HFFc6 (cell line): ENCODE measurements at places on chromosomes 3 and 15. TPM values are rescaled to one million over a fixed set of nuclear protein-coding genes. Genes with fewer than 3 reads are reported as not detected.

Gene LRRC2
- total RNA-seq, result 0.34 to 0.64 TPM (median 0.40 TPM) in 3 replicates

Gene C3orf85
- not detected in 3 replicates for total RNA-seq

Gene KCNAB1
- total RNA-seq, result not detected in 3 replicates

- peak overlapping the region; percentile 33; the same call in 1 of the 2 replicates for H3K4me3 ChIP-seq
- no peaks in the 10 kb centered on the region for H3K27me3 ChIP-seq
- H3K4me1 ChIP-seq, result peaks cover 30% of the 10 kb centered on the region
- H3K36me3 ChIP-seq, result no peaks in the 10 kb centered on the region
Observed at GRCh38 chr3:124951511-124952281, 17.1 kb upstream of the MUC13 start.

Gene GOLGA6L10
- total RNA-seq, result 0.48 to 0.73 TPM (median 0.71 TPM) in 3 replicates

DNA sequence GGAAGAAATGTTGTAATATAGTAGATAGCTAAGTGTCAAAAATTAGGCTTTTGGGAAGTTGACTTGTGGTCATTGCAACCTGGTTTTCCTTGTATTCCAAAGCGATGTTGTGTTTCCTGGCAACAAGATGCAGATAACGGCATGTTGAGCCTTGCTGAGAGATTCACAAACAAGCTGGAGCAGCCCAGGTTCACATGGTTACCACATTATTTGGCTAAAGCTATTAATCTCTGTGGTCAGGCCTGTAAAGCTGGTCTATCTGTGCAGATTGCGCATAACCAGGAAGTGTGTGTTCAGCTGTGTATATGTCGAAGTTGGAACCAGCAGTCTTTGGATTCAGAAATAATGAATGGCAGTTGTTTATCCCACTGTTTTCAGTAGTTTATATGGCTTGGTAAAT, 6.6 kb downstream of the TIPARP start:
- H3K4me3 ChIP-seq, result peak overlapping the region; percentile 72
- H3K4me1 ChIP-seq, result peaks cover 94% of the 10 kb centered on the region
- H3K36me3 ChIP-seq, result peaks cover 61% of the 10 kb centered on the region
- peak overlapping the region; percentile 93 for H3K27ac ChIP-seq

DNA sequence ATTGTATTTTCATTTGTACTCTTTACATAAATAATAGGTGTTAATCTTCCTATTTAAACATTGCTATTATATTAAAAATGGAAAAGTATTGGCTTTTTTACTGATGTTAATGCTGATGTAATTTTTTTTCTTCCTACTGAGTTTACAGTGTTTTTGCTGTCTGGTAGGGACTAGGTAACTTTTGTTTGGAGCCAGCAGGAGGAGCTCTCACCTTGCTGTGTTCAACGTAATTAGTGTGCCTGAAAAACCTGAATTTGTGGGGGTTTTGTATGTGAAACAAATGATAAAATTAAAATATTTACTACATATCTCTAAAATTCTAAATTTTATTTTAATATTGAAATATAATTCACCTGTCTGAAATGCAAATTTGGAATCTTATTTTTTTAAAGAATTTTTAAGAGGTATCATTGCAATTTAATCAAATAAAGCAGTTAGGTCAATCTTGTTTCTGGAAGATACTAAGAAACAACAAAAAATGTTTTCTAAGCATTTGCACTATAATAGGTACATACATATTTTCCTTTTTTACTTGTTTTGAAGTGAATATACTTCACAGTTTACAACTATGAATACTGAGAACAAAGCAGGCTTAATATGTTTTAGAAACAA, 48.8 kb downstream of the EPHA6 start:
- no peak overlapping the region for H3K4me3 ChIP-seq
- no peak overlapping the region for H3K27ac ChIP-seq
- no peaks in the 10 kb centered on the region for H3K4me1 ChIP-seq
- H3K27me3 ChIP-seq, result no peaks in the 10 kb centered on the region
- peak; percentile 3 for DNase-seq
- no peaks in the 10 kb centered on the region for H3K36me3 ChIP-seq

- peak; percentile 24 for DNase-seq
- no peak overlapping the region for H3K27ac ChIP-seq
- H3K36me3 ChIP-seq, result peaks cover 14% of the 10 kb centered on the region; the same call in 1 of the 2 replicates
- no peak overlapping the region for H3K4me3 ChIP-seq
Observed at GRCh38 chr3:110456001-110456400, 615.6 kb upstream of the NECTIN3 start.

DNA sequence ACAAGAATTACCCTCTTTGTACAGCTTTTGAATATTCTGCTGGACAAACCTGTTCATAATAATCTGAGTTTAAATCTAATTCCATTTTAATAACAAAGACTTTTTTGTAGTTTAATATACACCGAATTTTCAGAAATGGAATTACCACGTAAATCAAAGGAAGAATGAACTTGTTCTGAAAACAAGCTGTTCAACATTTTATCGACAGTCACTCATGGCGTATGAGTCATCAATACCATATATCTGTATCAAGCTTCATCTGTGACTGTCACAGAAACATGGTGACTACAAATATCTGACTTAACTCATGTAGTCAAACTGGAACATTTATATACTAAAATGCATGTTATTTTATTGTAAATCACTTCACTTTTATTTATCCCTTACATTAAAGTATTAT, 90.0 kb downstream of the EFL1 start:
- H3K4me1 ChIP-seq, result peaks cover 30% of the 10 kb centered on the region
- H3K27ac ChIP-seq, result no peak overlapping the region
- H3K4me3 ChIP-seq, result no peak overlapping the region
- H3K27me3 ChIP-seq, result no peaks in the 10 kb centered on the region

- peaks cover 21% of the 10 kb centered on the region for H3K27me3 ChIP-seq
- H3K36me3 ChIP-seq, result no peaks in the 10 kb centered on the region
- peak; percentile 29 for DNase-seq
- no peaks in the 10 kb centered on the region for H3K4me1 ChIP-seq
- no peak overlapping the region for H3K4me3 ChIP-seq
- H3K27ac ChIP-seq, result no peak overlapping the region
Observed at GRCh38 chr3:100662113-100662823, 47.0 kb upstream of the TFG start.

DNA sequence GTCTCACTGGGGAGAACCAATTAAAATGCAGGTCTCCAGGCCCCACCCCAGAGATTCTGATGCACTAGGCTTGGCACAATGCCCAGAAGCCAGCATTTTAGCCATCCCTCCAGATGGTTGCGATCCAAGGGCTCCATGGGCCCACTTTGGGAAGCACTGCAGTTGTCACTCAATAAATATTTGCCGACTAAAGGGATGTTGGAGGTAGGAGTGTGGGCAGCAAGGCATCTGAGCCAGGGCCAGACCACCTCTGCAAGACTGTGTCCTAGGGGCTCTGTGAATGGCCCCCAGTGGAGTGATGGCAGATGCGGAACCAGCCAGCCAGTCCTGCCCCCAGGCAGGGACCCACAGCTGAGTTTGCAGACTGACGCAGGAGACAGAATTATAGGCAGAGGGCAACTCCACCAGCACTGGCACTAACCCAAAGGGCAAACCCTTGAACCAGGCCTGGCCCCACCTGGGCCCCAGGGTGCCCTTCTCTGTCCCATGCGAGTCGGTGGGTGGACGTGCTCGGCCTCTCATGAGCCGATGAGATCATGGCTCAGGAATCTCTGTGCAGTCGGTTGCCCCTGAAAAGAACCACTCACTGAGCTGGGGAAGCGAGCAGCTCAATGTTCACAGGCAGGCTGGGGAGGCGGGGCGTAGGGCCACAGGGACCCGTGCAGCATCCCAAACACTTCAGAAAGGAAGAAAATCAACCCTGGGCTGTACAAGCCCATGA, 49.7 kb downstream of the SEMA5B start:
- DNase-seq, result peak; percentile 47
- peaks cover 46% of the 10 kb centered on the region for H3K27me3 ChIP-seq
- H3K27ac ChIP-seq, result no peak overlapping the region

Gene CD80
- total RNA-seq, result not detected in 3 replicates

DNA sequence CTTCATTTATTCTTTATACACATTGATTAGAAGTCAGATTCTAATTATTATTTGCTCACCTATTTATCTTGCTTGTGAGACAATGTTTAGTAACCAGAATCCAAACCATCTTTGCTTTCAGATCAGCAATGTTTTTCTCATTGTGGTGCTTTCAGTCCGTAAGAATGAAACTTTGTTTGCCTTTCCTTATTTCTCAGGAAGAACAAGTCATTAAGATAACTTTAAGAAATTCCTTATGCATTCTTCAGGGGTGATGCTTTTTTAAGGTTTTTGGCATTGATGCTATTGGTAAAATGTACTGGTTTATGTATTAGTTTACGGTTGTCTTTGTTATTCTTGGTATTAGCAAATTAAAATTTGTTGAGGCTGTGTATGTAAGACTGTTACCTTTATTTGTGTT, 120.8 kb upstream of the POU1F1 start:
- peak overlapping the region; percentile 44; the same call in 1 of the 2 replicates for H3K4me3 ChIP-seq
- DNase-seq, result peak; percentile 19
- H3K4me1 ChIP-seq, result peaks cover 33% of the 10 kb centered on the region
- H3K36me3 ChIP-seq, result peaks cover 12% of the 10 kb centered on the region; the same call in 1 of the 2 replicates
- H3K27ac ChIP-seq, result peak overlapping the region; percentile 57

GRCh38 chr3:44045476-44046275, 196.0 kb upstream of the TOPAZ1 start:
- peak overlapping the region; percentile 7; the same call in 1 of the 2 replicates for H3K4me3 ChIP-seq
- H3K27me3 ChIP-seq, result peaks cover 1% of the 10 kb centered on the region; the same call in 1 of the 2 replicates
- peaks cover 45% of the 10 kb centered on the region for H3K4me1 ChIP-seq

DNA sequence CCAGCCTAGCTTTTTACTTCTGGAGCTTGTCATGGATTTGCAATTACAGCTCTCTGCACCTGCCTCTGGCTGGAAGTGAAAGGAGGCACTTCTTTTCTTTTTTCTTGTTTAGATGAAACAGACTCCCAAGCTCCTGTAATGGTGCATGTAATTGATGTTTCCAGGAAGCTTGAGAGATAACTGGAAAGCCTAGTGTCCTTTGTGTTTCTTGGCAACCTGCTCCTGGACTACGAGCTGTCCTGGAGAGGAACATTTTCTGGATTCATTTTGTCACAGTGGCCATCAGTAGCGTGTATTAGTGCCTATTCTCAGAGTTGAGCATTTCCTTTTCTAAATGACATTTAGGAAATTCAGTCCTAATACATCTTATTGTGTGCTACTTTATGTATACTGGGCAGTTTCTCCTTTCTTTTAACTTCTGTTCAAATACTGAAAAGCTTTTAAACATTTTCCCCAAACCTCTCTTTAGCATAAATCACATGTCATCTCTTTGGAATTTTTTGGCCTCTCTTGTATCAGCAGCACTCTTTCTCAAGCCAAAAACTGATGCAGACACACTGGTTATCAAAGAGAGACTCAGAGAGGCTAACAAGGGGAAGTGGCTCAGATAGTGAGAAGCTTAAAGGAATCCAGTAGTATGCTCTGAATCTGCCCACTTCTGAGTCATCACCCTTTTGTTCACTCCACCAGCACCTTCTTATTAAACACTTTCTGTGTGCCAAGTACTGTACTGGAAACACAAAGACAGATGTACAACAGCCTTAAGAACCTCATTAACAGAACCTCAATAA, 62.6 kb upstream of the SLC2A2 start:
- peaks cover 37% of the 10 kb centered on the region for H3K4me1 ChIP-seq
- H3K27me3 ChIP-seq, result no peaks in the 10 kb centered on the region
- peak overlapping the region; percentile 68 for H3K4me3 ChIP-seq
- H3K27ac ChIP-seq, result peak overlapping the region; percentile 73
- peaks cover 11% of the 10 kb centered on the region; the same call in 1 of the 2 replicates for H3K36me3 ChIP-seq

Gene ASB14
- total RNA-seq, result not detected in 2 replicates

GRCh38 chr15:84598993-84599392, 1.8 kb upstream of the ZSCAN2 start:
- H3K36me3 ChIP-seq, result no peaks in the 10 kb centered on the region
- no peaks in the 10 kb centered on the region for H3K4me1 ChIP-seq
- peaks cover 3% of the 10 kb centered on the region for H3K27me3 ChIP-seq
- peak overlapping the region; percentile 57; the same call in 1 of the 2 replicates for H3K4me3 ChIP-seq

- DNase-seq, result peak; percentile 86
- peaks cover 75% of the 10 kb centered on the region for H3K4me1 ChIP-seq
- peak overlapping the region; percentile 88 for H3K27ac ChIP-seq
- peaks cover 46% of the 10 kb centered on the region for H3K36me3 ChIP-seq
Observed at GRCh38 chr3:127791221-127791913, 30.9 kb downstream of the MGLL start.

DNA sequence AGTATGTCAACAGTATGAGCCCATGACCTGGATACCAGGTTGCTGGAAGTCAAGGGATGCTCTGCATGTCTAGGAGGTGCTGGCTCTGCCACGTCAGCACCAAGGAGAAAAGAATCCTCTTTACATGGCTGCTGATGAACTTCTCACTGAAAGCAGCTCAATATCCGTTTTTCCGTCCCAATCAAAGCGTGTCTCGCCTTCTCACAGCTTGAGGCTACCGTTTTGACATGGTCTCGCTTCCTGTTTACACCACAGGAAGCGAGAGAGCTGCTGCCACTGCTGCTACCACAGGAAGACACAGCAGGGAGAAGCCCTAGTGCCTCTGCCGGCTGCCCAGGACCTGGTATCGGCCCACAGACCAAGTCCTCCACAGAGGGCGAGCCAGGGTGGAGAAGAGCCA, 27.3 kb downstream of the STARD5 start:
- peaks cover 12% of the 10 kb centered on the region for H3K4me1 ChIP-seq
- no peaks in the 10 kb centered on the region for H3K36me3 ChIP-seq
- H3K27ac ChIP-seq, result no peak overlapping the region
- DNase-seq, result no peak
- H3K4me3 ChIP-seq, result no peak overlapping the region
- peaks cover 20% of the 10 kb centered on the region for H3K27me3 ChIP-seq

DNA sequence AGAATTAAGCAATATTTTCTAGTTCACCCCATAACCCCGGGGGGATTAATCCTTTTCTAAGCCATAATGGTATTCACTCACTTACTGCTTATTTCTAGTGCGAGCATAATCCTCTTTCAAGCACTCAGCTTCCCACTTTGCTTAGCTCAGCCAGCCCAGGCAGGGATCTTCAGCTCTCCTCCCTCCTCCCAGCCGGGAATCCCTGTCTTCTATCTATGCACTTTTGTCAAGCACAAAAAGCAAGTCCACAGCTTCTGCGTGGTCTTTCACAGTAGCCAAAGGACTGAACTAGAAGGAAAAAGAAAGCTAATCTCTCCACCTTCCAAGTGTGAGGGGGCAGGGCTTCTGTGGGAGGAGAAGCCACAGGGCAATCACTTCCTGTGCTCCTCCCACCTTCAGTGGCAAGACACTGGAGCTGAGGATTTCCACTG, 62.8 kb downstream of the PEX5L start:
- H3K4me3 ChIP-seq, result peak overlapping the region; percentile 45
- no peaks in the 10 kb centered on the region; the same call in 1 of the 2 replicates for H3K27me3 ChIP-seq
- peaks cover 28% of the 10 kb centered on the region for H3K4me1 ChIP-seq
- DNase-seq, result no peak
- no peak overlapping the region for H3K27ac ChIP-seq

Gene MAP1A
- total RNA-seq, result 162 and 175 TPM in 2 replicates

Gene PLAAT1
- total RNA-seq, result not detected in 3 replicates

GRCh38 chr15:100779331-100780207, 100.1 kb upstream of the ALDH1A3 start:
- DNase-seq, result no peak
- no peak overlapping the region for H3K27ac ChIP-seq
- no peaks in the 10 kb centered on the region for H3K36me3 ChIP-seq
- H3K4me1 ChIP-seq, result peaks cover 6% of the 10 kb centered on the region; the same call in 1 of the 2 replicates
- peaks cover 13% of the 10 kb centered on the region for H3K27me3 ChIP-seq

GRCh38 chr3:58387650-58388546, 45.7 kb downstream of the PDHB start:
- no peaks in the 10 kb centered on the region for H3K27me3 ChIP-seq
- peak overlapping the region; percentile 90 for H3K27ac ChIP-seq
- peak overlapping the region; percentile 72 for H3K4me3 ChIP-seq
- H3K4me1 ChIP-seq, result peaks cover 83% of the 10 kb centered on the region
- peaks cover 11% of the 10 kb centered on the region for H3K36me3 ChIP-seq

GRCh38 chr3:33941804-33942203, 143.4 kb downstream of the PDCD6IP start:
- no peaks in the 10 kb centered on the region; the same call in none of the 2 replicates for H3K27me3 ChIP-seq
- H3K4me3 ChIP-seq, result no peak overlapping the region
- no peak overlapping the region for H3K27ac ChIP-seq
- DNase-seq, result no peak
- no peaks in the 10 kb centered on the region for H3K36me3 ChIP-seq
- peaks cover 7% of the 10 kb centered on the region for H3K4me1 ChIP-seq

Gene ACKR4
- 0.68 and 7.1 TPM in 2 replicates for total RNA-seq

Gene VIPR1
- total RNA-seq, result not detected in 3 replicates
